ENCODE measurements at places on chromosomes 2 and 18. TPM values are rescaled to one million over a fixed set of nuclear protein-coding genes. Genes with fewer than 3 reads are reported as not detected.

MGAT5 gene
- 69.5 TPM for total RNA-seq

VWC2L gene
- not detected for total RNA-seq

XIRP2 gene
- total RNA-seq, result not detected

TUBA3D gene
- total RNA-seq, result not detected

GLI2 gene
- 3.2 TPM for total RNA-seq

MZT2A gene
- total RNA-seq, result 66.8 TPM

SPATA3 gene
- not detected for total RNA-seq

ELOA2 gene
- not detected for total RNA-seq

IL18R1 gene
- 0.66 TPM for total RNA-seq

All from smooth muscle cell of trachea (primary cell).